ENCODE measurements at places on chromosomes 16 and 17.
A peak's percentile ranks its signal among the peaks of the same experiment; 100 is the strongest.

GRCh38 chr17:69066482-69066881 lies 5.8 kb upstream of the ABCA9 start:
- no peak for DNase-seq

DNA sequence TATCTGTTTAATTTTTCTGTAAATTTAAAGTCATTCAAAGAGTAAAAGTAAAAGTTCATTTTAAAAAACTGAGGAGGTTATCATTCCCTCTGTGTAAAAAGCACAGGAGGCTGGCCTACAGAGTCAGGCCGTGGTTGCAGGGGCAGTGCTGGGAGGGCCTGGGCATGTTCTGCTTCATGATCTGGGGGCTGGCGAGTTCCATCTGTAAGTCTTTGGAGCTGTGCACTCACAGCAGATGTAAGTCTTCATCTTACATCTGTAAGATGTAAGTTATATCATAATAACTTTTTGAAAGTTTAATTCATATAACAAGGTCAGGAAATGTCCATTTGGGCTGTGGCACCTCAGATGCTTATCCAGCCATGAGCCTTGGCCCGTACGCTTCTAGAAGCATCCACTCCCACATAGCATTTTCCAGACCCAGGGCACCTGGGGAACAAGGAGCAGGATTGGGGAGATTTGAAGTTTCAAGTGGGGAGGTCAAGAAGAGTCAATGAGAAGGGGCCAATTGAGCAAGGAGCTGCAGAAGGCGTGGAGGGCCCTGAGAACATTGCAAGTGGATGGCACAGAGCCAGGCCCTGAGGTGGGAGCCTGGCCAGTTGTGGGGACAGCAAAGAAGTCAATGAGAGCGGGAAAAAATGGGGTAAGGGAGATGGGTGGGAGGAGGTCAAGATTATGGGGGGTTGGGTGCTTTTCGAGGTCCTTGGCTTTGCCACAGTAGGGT lies 54.1 kb downstream of the TNFRSF13B start:
- no peak for DNase-seq

- no peak for DNase-seq
Observed at GRCh38 chr17:8680466-8681169, 50.1 kb upstream of the MYH10 start.

GRCh38 chr17:50198026-50198669 lies 3.3 kb downstream of the COL1A1 start:
- peak; percentile 70 for DNase-seq

GRCh38 chr17:41532947-41533570 lies 5.0 kb upstream of the KRT19 start:
- DNase-seq, result no peak

DNA sequence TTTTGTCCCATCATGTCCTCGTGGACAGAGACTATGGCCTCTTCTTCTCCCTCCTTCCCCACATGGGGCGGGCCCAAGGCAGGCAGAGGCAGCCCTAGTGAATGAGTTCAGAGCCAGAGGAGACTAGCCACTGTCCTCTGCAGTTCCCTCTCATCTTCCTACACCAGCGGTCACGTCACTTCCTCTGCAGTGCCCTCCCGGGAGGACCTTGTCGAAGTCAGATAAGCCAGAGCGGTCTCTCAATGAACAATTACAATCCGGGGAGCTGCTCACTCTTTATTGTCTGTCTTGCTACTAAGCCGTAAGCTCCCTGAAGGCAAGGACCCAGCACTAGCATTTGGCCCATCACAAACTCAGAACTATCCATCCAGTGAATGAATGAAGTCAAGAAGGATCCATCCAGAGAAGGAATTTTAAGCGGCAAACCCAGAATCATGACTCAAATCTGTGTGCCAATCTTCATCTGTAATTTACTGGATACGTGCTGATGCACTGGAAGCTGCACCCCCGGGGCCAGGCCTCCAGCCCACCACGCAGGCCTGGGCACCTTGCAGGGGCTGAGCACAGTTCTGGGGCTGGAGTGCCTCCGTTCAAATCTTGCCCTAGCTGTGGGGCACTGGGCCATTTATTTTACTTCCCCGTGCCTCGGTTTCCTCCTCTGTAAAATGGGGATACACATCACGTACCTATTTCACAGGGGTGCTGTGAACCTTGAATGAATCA lies 18.1 kb downstream of the ZNF423 start:
- DNase-seq, result no peak

GRCh38 chr17:10499950-10500349 lies 18.4 kb downstream of the MYH1 start:
- DNase-seq, result no peak

DNA sequence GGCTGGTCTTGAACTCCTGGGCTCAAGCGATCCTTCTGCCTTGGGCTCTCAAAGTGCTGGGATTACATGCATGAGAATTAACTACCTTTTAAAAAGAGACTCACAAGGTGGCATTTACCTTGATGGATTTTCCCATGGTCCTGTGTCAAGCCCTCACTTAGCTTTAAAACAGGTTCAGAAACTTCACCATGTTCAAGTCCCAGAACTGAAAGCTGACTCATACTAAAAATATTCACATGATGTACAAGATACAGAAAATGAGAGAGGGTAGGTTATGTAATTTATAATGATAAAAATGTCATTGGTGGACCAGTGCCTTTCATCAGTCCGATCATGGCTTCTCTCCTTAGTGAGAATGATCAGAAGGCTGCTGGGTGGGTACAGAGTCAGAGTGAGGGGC lies 4.3 kb upstream of the AKAP1 start:
- no peak for DNase-seq

GRCh38 chr16:50457423-50457822 lies 88.6 kb upstream of the BRD7 start:
- DNase-seq, result no peak

- peak; percentile 78 for DNase-seq
Observed at GRCh38 chr16:88527186-88527936, 42.8 kb upstream of the ZC3H18 start.

- no peak for DNase-seq
Observed at GRCh38 chr16:60142619-60143347, 1408.7 kb upstream of the GOT2 start.

GRCh38 chr17:73748508-73748907 lies 104.3 kb upstream of the SDK2 start:
- peak; percentile 49 for DNase-seq

DNA sequence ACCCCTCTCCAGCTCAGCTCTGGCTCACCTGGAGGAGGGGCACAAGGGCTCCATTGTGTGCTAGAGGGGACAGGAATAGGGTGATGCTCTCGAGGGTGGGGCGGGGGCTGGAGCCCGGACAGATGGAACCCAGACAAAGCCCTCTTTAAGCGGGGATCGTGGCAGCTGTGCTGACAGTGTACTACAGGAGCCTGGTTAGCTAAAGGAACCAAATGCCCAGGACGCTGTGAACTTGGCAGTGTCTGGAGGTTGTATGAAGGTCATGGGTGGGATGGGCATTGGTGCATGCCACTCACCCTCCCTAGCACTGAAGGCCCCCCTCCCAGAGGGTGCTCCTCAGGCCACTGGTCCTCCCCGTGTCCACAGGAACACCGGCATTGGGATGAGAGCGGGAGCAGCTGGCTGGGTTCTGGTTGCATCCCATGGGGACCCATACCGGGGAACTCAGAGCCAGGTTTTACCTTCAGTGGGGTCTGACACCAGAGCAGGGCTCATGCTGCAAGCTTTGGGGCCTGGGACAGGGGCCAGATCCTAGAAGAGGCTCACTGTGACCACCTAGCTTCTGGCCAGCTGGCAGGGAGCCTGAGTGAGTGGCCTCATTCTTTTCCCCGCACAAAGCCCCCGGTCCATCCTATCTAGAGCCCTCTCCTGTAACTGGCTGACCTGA lies 11.9 kb downstream of the KIF19 start:
- DNase-seq, result no peak

DNA sequence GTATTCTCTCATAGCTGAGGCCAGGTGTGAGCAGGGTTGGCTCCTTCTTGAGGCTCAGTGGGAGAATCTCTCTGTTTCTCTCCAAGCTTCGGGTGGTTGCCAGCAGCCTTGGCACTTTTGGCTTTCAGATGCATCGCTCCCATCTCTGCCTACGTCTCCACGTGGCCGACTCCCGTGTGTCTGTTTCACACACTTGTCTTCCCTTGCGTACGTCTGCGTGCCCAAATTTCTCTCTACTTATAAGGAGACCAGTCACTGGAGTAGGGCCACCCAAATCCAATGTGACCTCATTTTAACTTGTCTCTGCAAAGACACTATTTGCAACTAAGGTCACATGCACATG lies 14.7 kb downstream of the OSBPL7 start:
- DNase-seq, result no peak

DNA sequence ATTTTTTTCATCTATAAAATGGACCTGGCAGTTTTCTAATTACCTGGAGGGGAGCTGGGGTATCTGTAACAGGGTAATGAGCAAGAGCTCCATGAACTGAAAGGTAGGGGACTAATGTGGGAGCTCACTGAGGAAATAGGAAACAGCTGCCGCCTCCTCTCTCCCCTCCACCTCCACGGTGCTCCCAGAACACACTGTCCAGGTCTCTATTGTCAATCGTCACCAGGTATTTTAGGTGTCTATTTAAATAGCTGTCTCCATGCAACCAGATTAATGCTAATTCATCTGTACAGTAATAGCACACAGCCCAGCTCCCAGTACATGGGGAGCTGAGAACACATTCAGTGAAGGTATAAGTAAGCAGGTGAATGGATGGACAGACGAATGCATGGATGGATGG lies 233.3 kb downstream of the GRIN2A start:
- DNase-seq, result no peak
